Stimulated activated naive CD4-positive, alpha-beta T cell treated with Interleukin-2 at 50 U/mL for 16 hours (primary cell): ENCODE measurements at places on chromosomes 2 and 18.

DNA sequence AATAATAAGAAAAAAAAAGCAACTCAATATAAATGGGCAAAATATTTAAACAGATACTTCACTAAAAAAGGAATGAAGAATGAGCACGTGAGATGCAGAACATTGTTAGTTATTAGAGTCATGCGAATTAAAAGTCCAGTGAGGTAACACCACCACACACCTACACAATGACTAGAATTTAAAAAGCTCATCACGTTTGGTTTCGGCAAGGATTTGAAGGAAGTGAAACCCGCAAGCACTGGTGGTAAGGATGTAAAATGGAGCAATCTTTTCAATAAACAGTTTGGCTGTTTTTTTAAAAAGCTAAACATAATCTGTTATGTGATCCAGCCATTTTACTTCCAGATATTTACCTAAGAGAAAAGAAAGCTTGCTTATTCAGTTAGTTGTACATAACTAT lies 1181.6 kb upstream of the CELF4 start:
- no peak for DNase-seq

DNA sequence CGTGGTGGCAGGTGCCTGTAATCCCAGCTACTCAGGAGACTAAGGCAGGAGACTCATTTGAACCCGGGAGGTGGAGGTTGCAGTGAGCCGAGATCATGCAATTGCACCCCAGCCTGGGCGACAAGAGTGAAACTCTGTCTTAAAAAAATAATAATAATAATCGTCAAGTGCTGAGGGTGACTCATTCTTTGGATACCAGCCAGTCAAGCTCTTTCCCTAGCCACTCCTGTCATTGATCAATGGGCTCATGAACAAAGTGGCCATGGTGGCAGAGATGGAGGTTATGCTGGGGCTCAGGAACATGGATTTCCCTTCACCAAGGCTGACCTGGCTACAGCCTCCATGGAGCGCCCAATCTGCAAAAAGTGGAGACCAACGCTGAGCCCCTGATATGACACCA lies 94.5 kb upstream of the HAAO start:
- DNase-seq: no peak

- no peak for DNase-seq
Measured at GRCh38 chr2:228348516-228349064, 167.1 kb upstream of the SPHKAP start.

GRCh38 chr2:26058390-26058789 lies 24.5 kb downstream of the RAB10 start:
- no peak for DNase-seq

- no peak for DNase-seq
Measured at GRCh38 chr2:168300460-168300859, 53.1 kb upstream of the STK39 start.

DNA sequence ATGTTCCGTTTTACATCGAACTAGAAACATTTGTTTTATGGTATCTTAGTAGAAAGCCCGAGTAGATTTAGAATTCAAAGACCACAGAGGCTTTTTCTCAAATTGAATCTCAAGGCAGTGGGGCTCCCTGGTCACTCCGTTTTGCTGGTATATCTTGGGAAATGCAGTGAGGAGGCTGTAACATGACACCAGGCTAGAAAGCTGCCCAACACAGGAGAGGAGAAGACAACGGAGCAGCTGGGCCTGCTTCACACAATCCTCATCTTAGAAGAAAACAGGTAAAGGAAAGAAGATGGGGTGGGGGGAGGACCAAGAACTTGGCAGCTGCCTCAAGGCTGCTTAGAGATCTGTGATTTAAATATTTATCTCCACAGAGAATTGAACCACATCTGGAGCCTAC lies 38.3 kb upstream of the EPB41L3 start:
- DNase-seq: no peak

DNA sequence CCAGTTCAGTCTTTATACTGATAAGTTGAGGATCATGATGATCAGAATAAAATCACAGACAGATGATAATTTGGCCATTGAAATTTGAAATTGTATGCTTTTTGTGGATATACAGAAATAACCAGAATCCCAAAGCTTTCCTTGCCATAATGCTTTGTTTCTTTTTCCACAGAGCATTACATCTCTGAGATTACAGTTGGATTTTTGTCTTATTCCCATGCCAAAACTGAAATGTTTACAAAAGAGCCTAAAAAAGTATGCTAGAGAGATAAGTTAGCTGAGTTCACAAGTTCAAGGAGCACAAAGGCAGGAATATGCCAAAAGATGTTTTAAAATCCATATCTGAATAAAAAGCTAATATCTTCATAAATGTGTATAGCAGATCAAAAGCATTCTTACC lies 321.3 kb downstream of the PID1 start:
- DNase-seq: no peak

- DNase-seq: no peak
Measured at GRCh38 chr2:40434731-40435271, 17.1 kb downstream of the SLC8A1 start.

- no peak for DNase-seq
Measured at GRCh38 chr2:241966647-241967466, 97.3 kb downstream of the RTP5 start.

DNA sequence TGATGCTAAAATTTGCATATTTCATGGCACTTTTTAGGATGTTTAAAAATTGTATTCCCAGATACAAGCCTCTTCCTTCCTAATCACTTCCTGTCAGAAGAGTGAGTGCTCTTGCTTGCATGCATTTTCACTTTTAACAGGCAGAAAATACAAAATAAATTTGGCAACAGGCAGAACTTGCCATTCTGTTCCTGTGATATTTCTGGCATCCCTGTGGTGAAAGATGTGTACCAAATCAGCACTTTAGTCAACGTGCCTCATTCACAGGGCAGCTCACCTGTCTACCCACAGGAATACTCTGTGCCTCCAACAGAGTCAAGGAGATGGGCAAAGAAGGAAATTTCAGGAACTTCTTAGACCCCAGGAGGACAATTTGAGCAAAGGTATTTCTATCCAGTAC lies 360.9 kb downstream of the AKAIN1 start:
- no peak for DNase-seq

DNA sequence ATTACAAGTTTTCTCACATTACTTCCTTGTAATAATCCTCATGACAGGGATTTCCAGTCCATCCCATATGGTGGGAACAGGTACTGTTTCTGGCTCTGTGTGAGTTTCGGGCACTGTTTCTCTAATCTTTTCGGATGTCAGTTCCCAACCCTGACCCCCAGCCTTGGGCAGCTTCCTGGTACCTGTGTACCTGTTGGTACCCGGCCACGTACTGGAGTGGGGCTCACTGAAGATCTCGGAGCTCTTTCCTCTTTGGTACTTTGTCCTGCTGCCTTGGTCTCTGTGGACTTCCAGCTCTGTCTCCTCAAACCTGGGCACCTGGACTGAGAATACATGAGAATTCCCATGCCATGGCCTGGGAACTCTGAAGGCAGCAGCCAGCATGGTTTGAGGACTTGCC lies 36.8 kb downstream of the GRHL1 start:
- DNase-seq: no peak

- no peak for DNase-seq
Measured at GRCh38 chr18:46591783-46592391, 65.1 kb downstream of the LOXHD1 start.

DNA sequence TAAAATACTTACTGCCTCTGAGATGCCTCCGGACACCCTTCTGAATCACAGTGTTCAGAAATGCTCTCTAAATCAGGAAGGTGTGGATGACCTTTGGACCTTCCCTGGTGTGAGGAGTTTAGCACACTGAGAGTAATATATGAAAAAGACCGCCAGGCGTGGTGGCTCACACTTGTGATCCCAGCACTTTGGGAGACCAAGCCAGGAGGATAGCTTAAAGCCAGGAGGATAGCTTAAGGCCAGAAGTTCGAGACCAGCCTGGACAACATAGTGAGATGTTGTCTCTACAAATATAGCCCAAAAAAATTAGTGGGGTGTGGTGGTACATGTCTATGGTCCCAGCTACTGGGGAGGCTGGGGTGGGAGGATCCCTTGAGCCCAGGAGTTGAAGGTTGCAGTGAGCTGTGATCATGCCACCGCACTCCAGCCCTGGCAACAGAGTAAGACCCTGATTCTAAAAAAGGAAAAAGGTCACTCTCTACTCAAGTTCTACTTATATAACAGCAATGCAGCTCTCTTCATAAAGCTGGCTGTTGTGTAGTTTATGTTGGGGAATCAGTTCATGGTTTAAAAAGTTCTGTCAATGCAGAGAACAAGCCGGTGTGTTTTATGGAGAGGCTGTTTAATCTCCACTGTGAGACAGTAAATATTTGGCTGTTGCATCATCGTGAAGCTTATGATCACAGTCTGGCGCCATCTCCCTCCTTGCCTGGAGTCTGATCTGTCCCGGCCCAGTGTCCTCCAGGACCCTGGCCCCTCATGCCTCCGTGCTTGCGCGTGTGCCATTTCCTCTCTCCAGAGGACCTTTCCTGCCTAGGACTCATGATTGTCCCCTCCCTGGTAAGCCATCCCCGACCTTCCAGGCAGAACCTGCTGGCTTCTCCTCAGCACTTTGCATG lies 184.5 kb downstream of the FAM210A start:
- DNase-seq: no peak

- DNase-seq: no peak
Measured at GRCh38 chr2:151153601-151154000, 108.1 kb downstream of the RBM43 start.

DNA sequence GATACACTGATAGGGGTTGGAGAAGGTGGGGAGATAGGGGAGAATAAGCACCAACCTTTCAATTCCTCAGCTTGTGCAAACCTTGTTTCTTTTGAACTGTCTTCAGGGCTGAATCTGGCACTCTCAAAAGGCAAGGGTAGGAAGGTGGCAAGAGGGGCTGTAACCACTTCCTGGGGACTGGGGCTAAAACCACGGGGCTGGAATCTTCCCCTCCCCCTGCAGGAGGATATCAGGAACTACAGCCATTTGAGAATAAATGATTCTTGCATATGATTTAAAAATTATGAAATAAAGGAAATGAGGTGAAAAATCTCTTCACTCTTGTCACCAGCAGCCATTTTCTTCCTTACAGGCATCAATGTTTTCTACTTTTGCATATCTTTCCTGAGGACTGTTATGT lies 50.8 kb downstream of the ATOH8 start:
- no peak for DNase-seq

DNA sequence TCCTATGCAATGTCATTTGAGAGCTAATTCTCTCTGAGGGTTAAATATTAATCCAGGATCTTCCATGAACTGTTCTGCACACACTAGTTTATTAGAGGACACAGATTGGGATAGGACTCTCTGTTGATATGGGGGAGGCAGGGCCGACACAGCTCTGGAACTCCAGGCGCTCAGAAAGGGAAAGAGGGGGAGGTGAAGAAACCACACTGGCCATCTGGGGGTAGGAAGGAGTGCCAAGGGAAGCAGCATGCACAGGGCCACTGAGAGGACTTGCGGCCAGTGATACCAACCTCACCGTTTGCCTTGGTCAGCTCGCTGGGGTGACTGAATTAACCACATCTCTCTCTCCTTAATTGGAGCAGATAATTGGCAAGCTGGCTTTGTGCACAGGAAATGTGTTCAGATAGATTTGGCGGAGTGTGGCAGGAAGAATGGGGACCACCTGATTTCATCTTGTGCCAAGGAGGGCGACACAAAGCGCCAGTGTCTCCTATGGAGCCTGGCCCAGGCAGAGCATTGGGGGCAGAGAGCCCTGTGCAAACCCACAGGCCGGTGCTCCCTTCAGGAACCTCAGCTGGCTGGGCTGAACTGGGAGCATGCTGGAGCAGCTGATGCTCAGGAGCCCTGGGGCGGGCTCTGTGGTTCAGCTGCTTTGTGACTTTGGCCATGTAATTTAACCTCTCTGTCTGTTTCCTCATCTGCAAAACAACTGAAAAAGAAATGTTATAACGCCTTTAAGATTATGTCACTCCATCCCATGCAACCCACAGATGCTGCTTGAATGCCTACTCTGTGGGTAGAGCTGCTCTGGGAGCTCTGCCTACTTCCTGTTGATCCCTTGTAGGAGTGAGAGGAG lies 114.7 kb upstream of the STON1 start:
- no peak for DNase-seq

DNA sequence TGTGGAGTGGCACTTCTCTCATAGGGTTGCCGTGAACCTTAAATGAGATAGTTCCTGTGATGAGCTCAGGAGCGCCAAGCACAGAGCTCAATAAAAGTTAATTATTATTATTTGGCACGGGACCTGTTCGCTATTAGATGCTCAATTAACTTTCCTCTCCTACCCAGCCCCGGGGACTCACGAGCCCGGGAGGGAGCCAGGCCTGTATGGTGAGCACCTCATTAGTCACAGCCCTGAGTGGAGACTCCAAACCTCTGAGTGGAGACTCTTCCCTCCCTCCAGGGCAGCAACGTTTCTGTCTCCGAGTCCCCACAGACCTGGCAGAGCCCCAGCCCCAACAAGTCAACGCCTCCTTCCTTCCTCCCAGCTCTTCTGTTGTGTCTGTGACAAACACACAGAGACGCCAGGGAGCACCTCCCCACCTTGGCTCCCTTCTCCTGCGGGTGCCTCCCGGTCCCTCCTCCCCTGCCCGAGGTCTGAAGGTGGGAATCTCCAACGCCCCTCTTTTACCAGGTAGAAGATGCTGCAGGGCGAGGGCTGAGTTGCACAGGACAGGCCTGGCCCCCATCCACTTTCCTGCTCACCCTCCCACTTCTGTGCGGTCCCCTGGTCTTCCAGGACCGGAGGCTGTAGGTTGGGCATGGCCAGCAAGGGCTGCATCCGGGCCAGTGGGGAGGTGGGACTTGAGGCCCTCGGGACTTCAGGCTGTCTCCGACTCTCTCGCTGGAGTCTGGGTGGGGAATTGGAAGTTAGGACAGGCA lies 52.7 kb upstream of the ODC1 start:
- DNase-seq: no peak

DNA sequence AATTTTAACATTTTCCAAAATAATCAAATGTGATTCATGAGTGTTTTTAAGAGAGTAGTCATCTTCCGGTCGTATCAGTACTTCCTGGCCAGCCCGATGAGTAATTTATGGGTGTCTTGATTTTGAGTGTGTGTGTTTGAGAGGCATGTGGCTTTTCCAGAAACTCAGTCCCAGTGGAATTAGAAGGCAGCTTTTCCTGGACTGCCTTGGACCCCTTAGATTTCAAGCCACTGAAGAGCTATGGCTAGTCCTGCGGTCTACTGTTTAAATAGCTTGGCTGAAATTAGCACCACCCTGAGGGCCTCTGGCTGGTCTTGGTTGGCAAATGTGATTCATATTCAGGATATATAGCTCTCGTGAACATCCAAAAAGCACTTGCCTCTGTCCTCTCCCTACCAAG lies 59.4 kb downstream of the HK2 start:
- no peak for DNase-seq

DNA sequence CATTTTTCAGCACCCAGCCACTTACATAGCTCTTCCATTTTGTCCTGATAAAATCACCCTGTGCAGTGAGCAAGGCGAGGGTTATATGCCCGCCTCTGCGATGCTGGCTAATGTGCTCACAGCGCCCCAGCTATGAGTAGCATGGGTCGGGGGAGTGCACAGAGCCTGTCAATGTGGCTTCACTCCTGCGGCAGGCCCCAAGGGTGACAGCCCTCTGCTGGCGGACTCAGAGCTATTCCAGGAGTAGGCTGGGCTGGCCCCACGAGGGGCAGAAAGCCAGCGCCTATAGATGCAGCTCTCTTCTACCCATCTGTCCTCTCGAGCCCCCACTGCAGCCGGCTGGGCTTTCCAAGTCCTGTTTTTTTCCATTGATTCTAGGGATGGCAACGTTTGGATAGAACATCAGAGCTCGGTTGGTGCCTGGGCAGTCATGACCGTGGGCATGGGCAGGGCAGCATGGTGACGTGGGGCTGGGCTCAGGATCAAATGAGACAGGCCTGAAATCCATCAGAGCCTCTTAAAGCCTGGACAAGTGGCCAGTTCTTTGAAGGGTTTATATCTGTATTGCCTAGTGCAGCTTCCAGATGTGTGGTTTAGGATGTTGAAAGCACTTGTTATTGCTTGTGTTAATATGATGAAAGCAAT lies 134.7 kb downstream of the MCFD2 start:
- no peak for DNase-seq

- no peak for DNase-seq
Measured at GRCh38 chr2:240630771-240631547, 5.7 kb downstream of the GPR35 start.
